ENCODE measurements at places on chromosomes 11 and 22.

DNA sequence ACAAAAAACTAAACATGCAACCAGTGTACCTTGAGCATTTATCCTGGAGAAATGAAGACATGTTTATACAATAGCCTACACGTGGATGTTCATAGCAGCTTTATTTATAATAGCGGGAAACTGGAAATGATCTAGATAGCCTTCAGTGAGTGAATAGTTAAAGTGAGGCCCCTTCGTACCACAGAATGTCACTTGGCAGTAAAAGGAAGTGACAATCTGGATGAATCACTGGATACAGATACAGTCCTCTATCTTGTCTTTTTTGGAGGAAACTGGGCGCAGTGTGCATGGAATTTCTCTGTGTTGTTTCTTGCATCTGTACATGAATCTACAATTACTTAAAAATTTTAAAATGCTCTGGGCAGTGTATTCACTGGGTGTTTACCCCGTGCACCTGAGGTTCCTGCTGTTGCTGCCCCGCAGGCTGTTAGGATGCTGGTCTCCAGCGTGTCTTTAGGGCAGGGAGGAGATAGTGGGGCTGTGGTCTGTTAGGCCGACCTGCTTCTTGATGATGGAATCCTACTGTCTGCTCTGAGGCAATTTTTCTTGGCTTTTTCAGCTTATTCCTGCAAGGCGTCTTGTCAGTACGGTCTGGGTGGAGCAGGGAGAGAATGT lies 23.2 kb downstream of the DERL3 start:
- no peak for DNase-seq

DNA sequence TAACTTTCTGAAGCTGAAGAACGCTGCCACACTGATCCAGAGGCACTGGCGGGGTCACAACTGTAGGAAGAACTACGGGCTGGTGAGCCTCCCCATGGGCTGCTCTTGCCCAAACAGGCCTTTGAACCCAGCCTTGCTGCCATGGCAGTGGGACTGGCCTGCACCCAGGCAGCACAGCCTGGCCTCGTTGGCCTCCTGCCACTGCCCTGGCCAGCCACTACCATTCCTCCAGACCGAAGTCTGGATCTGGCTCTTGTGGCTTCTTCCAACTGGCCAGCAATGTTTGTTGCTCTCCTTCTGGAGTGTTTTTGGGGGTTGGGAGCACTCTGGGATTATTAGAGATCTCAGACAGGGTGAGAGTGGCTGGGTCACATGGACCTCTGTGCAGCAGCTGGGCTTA lies 51.0 kb downstream of the MYO7A start:
- DNase-seq = no peak

DNA sequence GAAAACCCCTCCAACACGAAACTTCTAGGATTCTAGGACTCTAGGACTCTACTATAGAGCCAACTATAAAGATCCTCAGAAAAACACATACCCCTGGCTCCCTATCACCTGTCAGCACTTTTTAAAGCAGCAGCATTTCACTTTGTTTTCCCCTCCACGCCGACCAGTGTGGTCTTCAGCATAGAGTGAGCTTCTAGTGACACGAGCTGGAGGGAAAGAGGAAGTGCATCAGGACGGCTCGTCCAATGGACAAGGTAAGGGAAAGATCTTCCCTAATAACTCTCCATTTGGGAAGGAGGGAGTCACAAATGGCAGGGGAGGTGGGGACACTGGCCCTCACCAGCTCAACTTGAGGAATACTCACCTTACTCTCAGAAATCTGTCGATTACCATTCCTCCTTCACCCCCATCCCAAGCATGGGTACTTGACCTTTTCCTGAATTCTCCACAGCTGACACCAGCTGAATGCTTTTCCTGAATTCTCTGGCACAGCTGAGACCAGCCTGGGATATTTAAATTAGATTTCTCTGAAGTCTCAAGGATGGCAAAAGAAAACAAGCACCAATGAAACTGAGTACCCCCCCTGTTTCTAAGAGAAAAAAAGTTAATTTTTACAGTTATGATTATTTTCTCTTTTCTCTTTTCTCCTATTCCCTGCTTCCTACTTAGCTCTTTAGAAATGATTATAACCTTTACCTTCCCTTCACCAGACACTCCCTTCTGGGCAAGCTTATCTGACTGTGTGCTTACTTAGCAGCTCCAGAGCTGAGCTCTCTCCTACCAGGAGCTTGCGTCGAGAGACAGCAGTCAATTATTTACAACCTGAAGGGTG lies 33.3 kb upstream of the NNMT start:
- no peak for DNase-seq

DNA sequence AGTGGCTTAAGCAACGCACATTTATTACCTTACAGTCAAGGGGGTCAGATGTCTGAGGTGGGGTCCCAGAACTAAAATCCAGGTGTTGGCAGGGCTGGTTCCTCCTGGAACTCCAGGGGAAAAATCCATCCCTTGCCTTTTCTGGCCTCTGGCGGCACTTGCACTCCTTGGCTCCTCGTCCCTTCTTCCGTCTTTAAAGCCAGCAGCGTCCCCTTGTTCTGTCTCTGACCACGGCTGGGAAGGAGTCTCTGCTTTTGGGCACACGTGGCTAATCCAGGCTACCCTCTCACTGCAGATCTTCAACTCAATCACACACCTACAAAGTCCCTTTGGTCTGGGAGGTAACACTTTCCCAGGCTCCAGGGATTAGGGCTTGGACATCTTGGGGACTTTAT lies 73.5 kb upstream of the WNT7B start:
- DNase-seq = no peak

DNA sequence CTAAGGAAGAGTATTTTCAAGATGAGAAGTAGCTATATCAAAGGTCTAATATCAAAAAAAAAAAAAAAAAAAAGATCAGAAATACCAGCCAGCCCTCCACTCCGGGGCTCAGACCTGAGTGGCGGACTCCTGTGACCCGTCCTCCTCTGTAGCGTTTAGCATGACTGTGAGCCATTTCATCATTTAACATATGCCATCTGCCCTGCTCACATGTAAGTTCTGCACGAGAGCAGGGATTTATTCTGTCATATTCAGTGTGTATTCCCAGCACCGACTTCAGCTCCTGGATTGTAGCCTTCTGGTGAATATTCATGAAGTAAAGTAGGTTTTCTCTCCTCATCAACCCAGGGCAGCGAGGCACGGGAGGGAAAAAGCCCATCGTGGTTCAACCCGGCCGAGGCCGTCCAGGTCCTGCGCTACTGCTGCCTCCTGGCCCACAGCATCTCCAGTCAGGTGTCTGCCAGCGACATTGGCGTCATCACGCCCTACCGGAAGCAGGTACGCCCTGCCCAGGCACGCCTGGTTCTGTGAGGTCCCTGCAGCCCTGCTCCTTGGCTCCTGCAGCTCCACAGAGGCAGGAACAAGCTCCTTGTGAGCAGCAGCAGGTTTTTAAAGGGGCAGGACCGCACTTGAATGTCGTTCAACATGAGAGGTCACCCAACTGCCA lies 12.7 kb upstream of the PANX2 start:
- DNase-seq = no peak

- no peak for DNase-seq
Measured at GRCh38 chr11:128492903-128493569, 94.3 kb downstream of the ETS1 start.

DNA sequence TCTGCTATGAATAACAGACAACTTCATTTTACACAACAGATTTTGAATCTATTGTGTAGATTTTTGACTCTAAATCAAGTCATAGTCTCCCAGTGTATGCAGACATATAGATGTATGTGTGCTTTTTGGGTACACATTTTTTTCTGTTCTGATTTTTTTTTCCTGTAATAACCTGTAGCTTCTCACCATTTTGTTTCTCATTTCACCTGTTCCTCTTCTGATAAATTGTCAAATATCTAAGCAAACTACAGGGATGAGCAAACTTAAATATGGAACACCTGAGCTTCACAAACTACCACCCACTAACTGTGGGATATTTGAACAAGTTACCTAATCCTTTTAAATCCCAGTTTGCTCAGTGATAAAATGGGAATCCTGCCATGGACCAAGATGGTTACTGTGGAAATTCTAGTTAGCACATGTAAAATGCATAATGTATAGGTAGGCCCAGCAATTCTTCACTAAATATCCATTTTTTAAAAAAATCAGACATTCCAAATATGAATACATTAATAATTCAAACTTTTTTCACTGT lies 15.7 kb downstream of the LGR4 start:
- DNase-seq = no peak

DNA sequence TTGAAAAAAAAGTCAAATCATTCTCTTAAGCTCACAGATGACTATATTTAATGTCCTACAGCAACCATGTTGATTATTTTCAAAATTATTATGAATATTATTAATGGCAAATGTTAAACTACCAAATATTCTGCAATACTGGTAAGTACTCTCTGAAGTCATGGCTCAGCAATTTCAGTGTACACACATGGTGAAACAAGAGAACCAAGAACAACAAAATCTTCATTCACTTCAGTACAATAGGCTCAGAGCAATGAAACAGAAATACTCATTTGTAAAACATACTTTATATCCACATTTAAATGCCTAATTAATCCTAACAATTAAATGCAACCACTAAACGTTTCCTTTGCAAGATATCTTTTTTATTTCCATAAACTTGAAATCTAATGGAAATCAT lies 347.2 kb downstream of the TTC28 start:
- DNase-seq = no peak

DNA sequence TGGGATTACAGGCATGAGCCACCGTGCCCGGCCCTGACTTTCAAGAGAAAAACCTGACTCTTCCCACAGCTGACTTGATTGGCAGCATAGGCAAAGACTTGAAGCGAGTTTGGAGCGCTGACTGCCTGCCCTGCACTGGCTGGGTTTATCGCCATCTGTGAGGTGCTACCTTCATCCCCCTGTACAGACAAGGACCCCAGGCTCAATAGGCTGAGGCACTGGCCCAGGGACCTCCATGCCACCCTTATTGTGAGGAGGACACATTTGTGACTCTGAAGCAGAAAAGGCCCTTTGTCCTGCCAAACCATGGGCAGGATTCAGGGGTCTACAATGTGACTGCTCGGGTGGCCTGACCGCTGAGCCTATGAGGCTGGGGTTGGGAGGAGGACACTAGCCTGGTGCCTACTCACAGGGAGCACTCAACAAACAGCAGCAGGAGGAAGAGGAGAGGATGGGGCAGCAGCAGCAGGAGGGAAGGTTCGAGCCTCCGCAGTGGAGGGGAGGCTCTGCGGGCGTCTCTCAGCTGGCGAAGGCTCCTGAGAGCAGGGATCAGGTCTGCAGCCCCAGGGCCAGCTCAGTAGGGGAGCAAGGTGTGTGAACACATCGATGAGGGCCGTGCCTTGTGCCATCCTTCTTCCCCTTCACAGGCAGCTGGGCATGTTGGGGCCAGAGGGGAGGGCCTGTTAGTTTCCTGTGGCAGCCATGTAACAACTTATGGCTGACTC lies 72.9 kb upstream of the WNT7B start:
- no peak for DNase-seq

- DNase-seq = no peak
Measured at GRCh38 chr11:96091476-96091875, 167.6 kb upstream of the MTMR2 start.

DNA sequence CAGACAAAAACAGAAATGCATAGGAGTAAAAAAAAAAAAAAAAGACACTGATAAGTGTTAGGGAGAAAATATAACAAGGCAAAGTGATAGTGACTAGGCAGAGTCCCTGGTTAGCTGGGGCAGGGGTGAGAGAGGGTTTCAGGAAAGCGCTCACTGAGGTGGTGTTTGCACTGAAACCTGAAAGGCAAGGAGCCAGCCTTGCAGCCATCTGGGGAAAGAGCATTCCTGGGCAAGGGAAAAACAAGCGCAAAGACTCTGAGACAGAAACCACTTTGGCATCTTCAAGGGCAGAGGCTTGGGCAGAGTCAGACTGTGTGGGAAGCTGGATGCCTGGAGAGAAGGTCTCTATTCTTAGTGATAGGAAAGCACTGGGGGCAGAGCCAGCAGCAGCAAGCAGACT lies 14.5 kb downstream of the CLMP start:
- DNase-seq = no peak

- no peak for DNase-seq
Measured at GRCh38 chr11:134267966-134268365, 8.2 kb upstream of the GLB1L3 start.

DNA sequence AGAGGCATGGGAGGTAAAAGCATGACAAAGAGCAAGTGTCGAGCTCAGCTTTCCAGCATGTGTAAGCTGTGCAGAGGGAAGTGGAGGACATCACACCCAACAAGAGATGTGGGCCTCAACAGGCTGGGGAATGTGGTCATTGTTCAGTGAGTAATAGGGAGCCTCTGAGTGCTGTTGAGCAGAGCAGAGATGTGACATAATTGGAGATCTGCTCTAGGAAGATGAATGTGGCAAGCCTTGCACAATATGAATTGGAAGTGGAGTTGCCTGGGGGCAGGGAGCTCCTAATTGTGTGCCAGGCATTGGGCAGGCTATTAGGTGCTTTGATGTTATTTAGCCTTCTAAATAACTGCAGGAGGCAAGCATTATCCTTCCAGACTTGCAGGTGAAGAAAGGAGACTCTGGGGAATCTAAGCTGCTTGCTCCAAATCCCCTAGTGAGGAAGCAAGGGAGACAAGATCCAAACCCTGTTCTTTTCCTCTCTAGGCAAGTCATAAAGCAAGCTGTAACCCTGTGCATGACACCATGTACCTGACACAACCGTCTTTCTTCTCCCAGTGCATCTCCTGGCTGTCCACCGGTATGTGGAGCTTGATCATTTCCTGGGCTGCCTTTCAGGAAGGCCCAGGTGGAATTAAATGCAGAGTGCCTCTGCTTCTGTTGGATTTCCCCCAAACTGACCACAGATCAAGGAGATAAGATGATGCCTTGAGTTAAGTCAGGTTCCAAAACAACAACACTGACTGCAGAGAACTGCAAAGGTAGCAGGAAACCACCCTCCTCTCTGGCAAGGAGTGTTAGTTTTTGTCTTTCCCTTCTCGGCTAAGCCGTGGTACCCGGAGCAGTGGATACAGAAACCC lies 221.4 kb downstream of the TENM4 start:
- DNase-seq = no peak

- DNase-seq = no peak
Measured at GRCh38 chr11:124798991-124799347, 1.2 kb downstream of the MSANTD2 start.

GRCh38 chr11:57430952-57431351 lies 4.0 kb upstream of the SLC43A3 start:
- no peak for DNase-seq

- DNase-seq = no peak
Measured at GRCh38 chr11:22792497-22792896, 37.1 kb downstream of the SVIP start.
